Suppressor macrophage treated with lipopolysaccharide for 1 hour (primary cell): ENCODE measurements at places on chromosomes 1 and 21.

DNA sequence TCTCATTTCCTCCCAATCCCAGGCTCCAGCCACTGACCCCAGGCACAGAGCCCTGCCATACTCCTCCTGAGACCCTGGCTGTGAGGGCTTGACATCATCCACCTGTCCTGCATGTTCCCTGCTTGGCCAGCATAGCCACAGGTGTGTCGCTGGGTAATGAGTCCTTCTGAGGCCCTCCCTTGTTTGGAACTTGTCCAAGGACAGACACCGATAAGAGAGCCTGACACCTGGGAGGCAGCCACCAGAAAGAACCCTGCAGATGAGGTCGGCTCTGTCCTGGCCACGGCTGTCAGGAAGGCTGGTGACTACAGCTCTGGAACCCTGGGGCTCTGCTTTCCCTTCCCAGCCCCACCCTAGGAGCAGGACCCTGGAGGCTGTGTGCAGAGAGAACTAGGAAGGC lies 34.6 kb downstream of the TMEM63A start:
- no peak for DNase-seq

- DNase-seq = no peak
Measured at GRCh38 chr1:206513312-206514111, 6.2 kb downstream of the RASSF5 start.

DNA sequence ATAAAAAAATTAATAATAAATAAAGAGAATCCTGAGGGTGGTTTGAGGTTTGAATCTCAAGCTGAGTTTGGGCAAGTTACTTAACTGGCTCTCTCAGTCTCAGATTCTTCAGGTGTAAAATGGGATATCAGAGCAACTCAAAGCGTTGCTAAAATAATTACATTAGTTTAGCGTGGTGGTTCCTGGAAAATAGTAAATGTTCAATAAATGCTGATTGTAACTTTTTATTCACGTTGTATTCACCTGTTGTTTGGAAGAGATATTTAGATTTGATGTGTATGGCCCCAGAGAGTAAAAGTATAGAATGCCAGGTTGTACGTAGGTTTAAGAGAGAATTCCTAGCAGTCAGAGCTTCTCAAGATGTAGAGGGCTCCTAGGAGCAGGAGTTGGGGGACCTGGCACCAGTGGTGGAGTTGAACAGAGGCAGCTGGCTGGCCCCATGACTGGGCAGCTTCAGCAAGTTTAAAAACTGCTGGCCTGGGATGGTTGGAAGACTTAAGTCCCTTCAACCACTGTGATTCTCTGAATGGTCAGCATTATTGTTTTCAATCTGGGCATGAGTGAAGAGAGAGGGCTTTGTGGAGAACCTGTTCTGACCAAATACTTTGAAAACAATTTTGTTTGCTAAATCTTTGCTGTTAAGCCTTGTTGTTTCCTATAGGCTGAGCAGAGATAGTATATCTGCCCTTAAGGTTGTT lies 22.4 kb downstream of the PRCC start:
- DNase-seq = no peak

GRCh38 chr1:15702722-15703550 lies 18.8 kb downstream of the PLEKHM2 start:
- no peak for DNase-seq

DNA sequence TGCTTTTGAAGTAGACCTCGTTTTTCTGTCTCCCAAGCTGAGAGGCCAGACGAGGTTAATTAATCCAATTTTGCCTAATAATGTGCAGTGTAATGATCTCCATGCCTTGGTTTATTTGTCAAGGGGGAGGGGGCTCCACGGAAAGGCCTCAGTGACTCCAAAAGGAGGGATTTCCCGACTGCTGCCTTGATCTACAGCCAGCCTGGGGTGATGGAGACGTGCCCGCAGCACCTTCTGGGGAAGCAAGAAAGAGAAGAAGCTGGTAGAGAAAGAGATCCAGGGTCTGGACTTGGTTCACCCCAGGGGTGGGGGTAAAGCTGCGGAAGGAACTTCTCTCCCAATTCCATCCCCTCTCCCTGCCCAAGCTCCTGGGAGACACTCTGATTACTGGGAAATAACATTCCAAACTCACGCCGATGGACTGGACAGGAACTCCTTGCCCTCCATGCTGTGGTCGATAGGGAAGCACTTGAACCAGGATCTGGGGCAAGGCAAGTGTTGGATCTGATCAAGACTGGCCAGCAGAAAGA lies 44.1 kb upstream of the SIM2 start:
- DNase-seq = no peak

DNA sequence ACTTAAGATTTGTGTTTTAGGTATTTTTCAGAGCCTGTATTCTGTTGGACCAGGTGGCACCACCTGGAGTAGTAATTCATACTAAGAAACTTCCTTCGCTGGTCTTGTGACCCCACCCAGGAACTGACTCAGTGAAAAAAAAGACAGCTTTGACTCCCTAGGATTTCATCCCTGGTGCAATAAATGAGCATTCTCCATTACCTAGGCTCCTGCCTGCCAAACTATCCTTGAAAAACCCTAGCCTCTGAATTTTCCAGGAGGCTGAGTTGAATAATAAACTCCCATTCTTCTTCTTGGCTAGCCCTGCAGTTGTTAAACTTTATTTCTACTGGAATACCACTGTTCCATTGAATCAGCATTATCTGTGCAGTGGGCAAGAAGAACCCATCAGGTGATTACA lies 10.6 kb upstream of the RGS18 start:
- no peak for DNase-seq

DNA sequence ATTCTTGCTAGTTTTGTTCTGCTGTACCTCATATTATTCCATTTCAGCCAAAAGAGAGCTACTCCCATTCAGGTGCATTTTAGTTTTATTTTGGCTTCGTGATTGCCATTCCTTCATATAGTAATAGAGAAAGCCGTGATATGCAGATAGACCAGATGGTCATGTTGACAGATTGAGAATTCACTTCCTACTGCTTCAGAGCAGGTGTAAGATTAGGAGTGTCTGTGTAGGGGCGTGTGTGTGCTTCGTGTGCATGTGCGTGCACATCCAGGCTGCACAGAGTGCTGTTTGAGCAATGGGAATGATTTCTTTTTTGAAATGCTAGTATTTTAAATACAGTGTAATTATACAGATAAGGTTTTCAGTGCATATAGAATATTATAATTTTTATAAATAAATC lies 10.3 kb downstream of the NFIA start:
- DNase-seq = no peak

GRCh38 chr21:20949884-20950283 lies 48.3 kb upstream of the NCAM2 start:
- DNase-seq = no peak

DNA sequence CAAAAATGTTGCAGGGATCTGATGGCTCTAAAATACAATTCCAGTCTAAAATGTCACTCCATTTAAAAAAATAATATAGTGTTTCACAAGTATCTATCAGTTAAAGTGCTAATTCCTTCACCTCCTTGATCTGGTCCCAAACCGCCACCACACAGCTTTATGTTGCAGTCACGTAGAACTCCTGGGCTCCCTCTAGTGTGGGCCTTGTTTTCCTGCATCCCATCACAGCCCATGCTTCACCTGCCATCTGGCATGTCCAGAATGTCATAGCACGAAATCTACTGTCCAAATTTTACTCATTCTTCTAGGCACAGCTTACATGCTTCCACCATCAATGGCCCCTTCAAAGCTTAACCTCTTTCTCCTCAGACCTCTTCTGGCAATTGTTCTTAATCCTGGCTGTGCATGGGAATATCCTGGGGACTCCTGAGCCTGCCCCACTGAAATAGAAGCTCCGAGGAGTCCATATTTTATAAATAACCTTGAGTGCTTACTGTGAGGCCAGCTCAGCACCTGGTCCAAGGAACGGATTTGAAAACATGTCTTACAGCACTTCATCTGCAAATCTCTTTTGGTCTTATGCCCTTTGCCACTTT lies 15.5 kb downstream of the FYB2 start:
- DNase-seq = peak; percentile 37

DNA sequence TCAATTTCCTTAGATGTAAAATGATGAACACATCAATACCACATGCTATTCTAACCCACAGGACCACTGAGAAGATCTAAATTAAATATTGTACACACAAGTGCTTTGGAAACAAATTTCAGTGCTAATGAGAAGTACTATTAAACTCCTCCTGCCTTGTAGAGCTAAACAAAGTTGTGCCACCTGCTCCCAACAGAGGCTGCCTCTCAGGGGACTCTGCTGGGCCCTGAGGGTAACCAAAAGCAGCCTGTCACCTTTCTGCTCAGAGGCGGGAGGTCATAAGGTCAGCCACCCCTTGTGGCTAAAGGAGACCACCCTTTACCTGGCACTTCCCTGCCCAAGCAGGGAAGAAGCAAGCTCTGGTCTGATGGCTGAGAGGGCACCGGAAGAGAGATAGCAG lies 6.3 kb downstream of the SLC9A1 start:
- no peak for DNase-seq

DNA sequence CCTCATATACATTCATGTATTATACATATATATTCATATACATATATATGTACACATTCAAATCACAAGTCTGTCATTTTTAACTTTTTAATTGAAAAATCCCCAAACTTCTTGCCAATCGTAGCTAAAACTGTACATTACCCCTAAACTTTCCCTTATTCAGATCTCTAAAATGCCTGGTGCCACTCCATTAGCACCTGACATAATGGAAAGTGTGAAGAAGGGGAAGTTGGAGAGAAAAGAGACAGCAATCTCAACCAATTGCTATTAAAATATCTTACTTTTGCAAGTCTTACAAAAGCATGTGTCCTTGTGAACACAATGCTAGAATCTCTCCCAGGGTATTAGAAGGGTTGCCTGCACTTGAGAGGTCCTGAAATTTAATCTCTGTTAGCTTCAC lies 22.7 kb upstream of the PRKACB start:
- DNase-seq = no peak

DNA sequence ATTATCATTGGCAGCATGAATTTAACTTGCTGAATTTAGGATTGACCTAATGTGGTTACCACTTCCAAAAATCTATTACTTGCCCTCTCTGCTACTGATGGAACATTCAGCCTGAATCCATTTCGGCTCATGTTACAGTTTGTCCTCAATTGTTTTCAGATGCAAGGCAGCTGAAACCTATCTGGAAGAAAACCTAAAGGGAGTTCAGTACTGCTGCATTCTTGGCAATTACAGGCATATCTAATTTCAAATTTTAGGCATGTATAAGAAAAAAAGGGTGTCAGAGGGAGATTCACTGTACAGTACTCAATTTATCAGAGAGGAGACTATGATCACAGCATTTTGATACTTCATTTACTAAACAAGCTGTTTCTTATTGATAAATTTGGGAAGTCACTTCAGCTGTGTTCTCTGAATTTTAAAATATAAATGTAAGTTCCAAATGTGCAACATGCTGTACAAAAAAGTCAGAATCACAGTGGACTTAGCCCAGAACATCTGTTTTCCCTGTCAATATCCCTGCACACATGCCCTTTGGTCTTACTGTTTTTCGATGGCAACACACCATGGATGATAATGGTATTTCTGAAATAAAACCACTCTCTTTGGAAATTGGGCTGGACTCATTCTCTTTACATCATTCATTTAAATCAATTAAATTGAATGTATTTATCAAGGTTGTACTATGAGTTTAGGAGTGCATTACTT lies 651.6 kb upstream of the ADGRL4 start:
- DNase-seq = no peak

DNA sequence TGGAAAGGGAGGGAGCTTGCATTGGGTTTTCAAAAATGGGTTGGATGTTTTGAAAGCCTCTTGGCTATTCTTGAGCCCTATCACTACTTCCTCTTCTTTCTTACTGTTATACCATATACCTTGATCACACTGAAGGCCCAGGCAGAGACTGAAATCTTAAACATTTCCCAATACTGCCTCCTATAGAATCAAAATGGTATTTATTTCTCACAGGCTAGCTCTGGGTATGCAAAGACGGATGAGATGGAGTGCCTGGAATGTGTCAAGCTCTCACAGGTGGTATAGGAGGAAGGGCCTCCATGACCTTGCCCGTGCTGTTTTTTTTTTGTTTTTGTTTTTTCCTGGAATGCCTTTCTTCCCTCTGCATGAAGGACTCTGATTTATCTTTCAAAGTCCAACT lies 268.4 kb upstream of the USP24 start:
- peak; percentile 14 for DNase-seq

GRCh38 chr1:165057956-165058355 lies 298.6 kb downstream of the LMX1A start:
- DNase-seq = no peak

DNA sequence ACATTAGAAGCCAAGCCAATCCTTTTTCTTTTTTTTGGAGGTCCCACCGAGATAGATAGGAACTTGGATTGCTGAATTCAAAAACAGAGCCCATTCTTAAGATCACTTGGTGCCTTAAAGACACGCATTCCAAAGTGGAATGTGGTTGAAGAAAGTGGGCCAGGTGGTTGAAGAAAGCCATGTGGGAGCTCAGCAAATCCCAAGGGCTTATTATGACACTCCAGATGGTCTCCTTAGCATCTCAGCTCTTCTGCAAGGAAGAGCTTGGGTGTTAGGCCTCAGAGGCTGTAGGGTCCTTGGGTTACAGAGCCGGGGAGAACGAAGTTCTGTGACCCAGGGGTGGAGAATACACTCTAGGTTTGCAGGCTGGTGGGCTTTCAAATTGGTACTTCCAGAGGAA lies 13.5 kb downstream of the TOR3A start:
- no peak for DNase-seq

GRCh38 chr1:94544706-94545490 lies 3.3 kb upstream of the F3 start:
- DNase-seq = no peak

DNA sequence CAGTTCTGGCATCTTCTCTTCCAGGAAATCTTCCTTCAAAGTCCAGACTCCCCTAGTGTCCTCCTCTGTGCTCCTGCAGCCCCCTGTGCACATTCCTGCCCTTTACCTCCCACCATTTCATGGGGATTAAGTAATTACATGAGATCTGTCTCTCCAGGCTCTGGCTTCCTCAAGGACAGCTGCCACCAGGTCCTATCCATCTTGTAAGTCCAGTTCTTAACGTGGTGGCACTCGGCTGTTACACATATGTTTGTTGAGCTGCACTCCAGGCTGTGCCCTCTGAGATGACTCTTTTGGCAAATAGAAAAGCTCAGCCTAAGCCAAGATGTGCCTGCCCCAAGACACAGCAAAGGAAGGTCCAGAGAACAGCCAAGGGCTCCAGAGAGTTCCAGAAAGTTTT lies 57.4 kb upstream of the CAMK1G start:
- DNase-seq = no peak

GRCh38 chr1:215569986-215570824 lies 3.1 kb downstream of the KCTD3 start:
- DNase-seq = no peak
